Progenitor cell of endocrine pancreas (in vitro differentiated cells): ENCODE measurements at places on chromosomes 16 and 17. TPM values are rescaled to one million over a fixed set of nuclear protein-coding genes. Genes with fewer than 3 reads are reported as not detected.

GRCh38 chr17:31515267-31515666 is 123.8 kb downstream of the RAB11FIP4 start:
- H3K27me3 ChIP-seq, result no peaks in the 10 kb centered on the region
- H3K4me3 ChIP-seq, result no peak overlapping the region
- peaks cover 2% of the 10 kb centered on the region for H3K36me3 ChIP-seq
- DNase-seq, result no peak
- H3K4me1 ChIP-seq, result no peaks in the 10 kb centered on the region
- H3K27ac ChIP-seq, result no peak overlapping the region

Gene RNF43
- 18.7 and 19.2 TPM in 2 replicates for total RNA-seq

- no peak overlapping the region for H3K4me3 ChIP-seq
- no peaks in the 10 kb centered on the region for H3K4me1 ChIP-seq
- H3K27ac ChIP-seq, result no peak overlapping the region
- no peaks in the 10 kb centered on the region for H3K27me3 ChIP-seq
- no peak for DNase-seq
- H3K36me3 ChIP-seq, result peaks cover 9% of the 10 kb centered on the region
These were observed 197.4 kb downstream of the SPECC1 start for GRCh38 chr17:20206591-20206990.

DNA sequence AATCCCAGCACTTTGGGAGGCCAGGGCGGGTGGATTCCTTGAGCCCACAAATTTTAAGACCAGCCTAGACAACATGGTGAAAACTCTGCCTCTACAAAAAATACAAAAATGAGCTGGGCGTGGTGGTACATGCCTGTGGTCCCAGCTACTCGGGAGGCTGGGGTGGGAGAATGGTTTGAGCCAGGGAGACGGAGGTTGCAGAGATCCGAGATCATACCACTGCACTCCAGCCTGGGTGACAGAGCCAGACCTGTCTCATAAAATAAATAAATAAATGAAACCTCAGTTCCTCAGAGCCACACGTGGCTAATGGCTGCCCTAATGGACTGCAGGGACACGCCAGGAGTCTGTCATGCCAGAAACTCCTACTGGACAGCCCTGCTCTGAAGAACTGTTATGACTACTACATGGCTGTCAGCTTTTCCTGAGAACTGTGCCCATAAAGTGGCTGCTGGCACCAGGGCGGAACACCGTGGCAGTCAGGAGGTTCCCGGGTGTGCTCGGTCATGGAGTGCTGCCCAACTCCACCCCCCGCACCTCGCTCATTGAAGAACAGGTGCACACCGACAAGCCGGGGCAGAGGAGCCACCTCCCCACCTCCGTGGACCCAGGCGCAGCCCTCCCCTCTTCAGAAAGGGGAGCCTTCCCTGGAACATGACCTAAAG is 4.3 kb downstream of the TMEM11 start:
- DNase-seq, result no peak
- no peaks in the 10 kb centered on the region for H3K27me3 ChIP-seq
- peak overlapping the region; percentile 62 for H3K27ac ChIP-seq
- peaks cover 5% of the 10 kb centered on the region for H3K36me3 ChIP-seq
